Left kidney (tissue), 8 donors: ENCODE measurements at places on chromosomes 13 and 19. TPM values are rescaled to one million over a fixed set of nuclear protein-coding genes. Genes with fewer than 3 reads are reported as not detected.

DNA sequence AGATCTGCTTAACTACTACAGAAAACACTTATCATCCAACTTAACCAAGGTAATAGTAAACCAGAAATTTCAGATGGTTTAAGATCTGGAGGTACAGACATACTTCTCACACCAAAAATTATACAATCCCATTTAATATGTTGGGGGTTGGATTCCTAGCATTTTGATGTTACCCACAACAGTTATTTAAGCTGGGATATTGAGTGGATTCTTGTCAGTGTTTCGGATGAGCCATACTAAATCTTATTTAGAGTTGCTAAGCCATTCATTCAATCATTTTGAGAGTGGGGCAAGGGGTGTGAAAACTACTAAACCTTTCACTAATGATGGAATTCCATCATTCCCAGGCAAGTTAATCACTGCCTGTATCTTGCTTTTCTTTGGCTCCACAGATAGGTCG is 40.6 kb downstream of the KATNAL1 start:
- no peak for DNase-seq

DNA sequence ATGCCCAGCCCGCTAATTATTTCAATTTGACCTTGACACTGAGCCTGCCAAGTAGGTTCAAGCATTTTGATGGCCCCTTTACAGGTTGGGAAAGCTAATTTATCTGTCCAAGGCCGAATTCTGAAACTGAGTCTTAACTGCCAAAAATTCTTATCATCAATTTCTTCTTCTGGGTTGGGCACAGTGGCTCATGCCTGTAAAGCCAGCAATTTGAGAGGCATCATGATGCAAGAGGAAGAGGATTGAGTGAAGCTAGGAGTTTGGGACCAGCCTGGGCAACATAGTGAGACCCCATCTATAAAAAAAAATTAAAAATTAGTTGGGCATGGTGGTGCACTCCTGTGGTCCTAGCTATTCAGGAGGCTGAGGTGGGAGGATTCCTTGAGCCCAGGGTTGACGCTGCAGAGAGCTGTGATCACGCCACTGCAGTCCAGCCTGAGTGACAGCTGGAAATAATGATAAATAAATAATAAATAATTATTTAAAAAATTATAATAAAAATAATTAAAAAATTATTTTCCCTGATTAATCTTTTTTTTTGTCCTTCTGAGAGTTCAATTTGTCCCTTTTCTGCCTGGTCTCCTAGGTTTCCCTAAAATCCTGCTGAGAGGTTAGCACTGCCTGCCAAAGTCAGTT is 1.3 kb upstream of the LDLR start:
- DNase-seq = no peak

GRCh38 chr19:48933382-48933932 is at the start of gene DHDH:
Gene DHDH, plus strand, starts transcription at chr19:48933699. Its CDS starts 23 bp downstream, at chr19:48933722.
- DNase-seq = peak; percentile 81

DNA sequence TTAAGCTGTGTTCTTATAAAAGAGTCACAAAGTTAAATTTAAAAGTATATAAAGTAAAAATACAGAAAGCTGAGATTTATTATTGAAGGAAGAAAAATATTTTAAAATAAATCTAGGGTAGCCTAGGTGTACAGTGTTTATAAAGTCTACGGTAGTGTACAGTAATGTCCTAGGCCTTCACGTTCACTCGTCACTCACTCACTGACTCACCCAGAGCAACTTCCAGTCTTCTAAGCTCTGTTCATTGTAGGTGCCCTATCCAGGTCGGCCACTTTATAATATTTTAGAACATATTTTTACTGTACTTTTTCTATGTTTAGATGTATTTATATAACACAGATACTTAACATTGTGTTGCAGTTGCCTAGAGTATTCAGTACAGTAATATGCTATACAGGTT is 47.4 kb downstream of the NDFIP2 start:
- DNase-seq = no peak

GRCh38 chr13:95559100-95559499 is 6.6 kb downstream of the CLDN10 start:
- no peak for DNase-seq

DNA sequence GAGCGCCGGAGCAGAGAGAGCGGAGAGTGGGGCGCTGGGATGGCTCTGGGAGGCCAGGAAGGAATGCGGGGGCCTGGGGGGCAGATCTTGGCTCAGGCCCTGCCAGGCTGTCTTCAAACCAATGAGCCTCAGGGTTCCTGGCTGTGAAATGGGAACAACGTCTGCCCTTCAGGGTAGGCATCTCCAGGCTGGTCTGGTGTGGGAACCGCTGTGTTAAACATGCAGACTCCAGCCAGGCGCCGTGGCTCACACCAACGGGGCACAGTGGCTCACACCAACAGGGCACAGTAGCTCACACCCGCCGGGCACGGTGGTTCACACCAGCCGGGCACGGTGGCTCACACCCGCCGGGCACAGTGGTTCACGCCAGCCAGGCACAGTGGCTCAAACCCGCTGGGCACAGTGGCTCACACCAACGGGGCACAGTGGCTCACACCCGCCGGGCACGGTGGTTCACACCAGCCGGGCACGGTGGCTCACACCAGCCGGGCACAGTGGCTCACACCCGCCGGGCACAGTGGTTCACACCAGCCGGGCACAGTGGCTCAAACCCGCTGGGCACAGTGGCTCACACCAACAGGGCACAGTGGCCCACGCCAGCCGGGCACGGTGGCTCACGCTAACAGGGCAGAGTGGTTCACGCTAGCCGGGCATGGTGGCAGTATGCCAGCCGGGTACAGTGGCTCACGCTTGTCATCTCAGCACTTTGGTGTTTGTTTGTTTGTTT is 40.1 kb downstream of the EFNA2 start:
- DNase-seq = no peak

DNA sequence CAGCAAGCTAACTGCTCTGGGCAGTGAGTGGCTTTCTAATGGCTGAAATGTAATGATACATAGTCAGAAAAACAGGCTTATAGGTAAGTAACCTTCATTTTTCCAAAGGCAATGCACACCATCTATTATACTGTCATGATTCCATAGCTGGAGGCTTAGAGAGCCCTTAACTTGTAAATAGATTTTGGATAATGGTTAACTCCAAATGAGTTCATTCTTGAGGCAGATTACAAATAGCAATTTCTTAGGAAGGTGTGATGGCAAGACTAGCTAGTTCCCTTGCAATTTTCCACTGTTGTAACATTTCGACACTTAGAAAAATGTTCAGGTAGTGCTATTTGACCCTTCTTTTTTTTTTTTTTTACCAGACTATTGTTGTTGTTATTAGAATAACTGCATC is 789.8 kb upstream of the PCDH9 start:
- no peak for DNase-seq

- no peak for DNase-seq
Observed at GRCh38 chr19:53019684-53020083, 6.0 kb downstream of the ERVV-1 start.

Gene PRR12
- polyA plus RNA-seq = 20.7 TPM

GRCh38 chr19:46000491-46001246 is 5.4 kb downstream of the CCDC61 start:
- DNase-seq = no peak

Gene CYSLTR2
- 0.37 TPM for polyA plus RNA-seq

Gene CCDC70
- polyA plus RNA-seq = not detected

DNA sequence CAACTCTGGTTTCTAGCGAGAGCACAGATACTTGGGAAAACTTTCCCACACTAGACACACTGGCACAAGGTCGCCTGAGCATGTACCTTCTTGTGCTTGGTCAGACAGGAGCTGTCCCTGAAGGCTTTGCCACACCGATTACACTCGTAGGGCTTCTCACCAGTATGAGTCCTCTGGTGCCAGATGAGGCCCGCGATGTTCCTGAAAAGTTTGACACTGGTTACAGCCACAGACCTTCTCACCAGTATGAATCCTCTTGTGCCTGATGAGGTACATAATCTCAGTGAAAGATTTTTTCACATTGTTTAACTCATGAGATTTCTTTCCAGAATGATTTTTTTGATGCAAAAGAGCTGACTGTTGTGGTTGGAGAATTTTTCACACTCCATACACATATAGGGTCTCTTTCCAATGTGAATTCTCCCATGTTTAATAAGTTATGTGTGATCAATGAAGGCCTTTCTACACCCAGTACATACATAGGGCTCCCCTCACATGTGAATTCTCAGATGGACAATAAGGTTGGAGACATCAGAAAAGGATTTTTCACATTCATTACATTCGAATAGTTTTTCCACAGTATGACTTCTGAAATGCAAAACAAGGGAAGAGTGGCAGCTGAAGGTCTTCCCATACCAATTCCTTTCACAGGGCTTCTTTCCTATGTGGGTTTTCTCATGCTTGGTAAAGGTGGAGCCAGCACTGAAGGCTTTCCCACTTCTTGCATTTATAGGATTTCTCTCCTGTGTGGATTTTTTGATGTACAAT is 9.9 kb upstream of the ZSCAN18 start:
- no peak for DNase-seq

- DNase-seq = peak; percentile 38
Observed at GRCh38 chr13:104286566-104287290, 1220.5 kb upstream of the SLC10A2 start.

DNA sequence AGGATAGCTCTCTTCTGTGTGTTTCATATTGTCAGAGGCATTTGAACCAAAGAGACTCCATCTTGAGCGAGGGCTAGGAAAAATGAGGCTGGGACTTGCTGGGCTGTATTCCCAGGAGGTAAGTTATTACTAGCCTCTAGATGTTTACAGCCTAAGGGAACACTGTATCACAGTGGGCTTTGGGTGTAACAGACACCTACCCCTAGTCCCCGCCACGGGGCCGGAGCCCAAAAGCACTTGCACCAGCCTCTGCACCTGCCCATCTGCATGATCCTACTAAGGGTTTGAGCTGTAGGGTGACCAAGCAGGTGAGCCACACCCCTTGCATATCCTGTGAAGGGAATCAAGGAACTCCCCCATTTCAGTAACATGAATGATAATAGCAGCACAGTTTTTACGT is 1972.2 kb downstream of the OLFM4 start:
- DNase-seq = no peak

DNA sequence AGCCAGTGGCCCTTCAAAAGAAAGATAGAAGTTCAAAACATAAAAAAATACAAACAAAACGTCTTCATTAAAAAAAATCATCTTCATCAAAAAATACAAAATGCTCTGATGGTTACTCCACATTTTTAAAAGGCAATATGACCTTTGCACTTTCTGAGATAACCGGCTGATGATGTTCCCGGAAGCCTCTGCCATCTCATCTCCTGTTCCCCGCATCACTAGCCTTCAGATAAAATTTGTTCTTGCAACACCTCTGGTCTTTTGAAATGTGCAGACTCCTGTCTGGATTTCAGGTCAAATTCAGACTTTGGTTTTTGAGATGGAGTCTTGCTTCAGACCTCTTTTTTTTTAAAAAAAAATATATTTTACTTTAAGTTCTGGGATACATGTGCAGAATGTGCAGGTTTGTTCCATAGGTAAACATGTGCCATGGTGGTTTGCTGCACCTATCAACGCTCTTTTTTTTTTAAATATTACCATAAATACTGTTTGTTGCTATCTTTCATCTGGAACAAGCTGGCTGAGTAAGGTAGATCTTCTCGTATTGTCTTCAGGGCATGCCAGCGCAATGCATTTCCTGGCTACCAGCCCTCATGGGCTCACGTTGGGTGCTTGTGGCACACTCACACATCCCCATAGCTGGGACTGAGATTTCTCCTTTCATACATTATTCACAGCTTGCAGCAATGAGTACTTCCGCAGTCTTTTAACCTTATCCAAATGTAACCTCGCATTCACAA is 418.9 kb upstream of the ARGLU1 start:
- no peak for DNase-seq

Gene FAM216B
- polyA plus RNA-seq = not detected

Gene ZNF814
- polyA plus RNA-seq = 88.9 TPM

Gene TSPAN16
- polyA plus RNA-seq = not detected

Gene HIPK4
- 0.20 TPM for polyA plus RNA-seq

- DNase-seq = no peak
Observed at GRCh38 chr19:35318679-35319448, 10.1 kb upstream of the CD22 start.

GRCh38 chr19:46614114-46614722 is 10.7 kb downstream of the PTGIR start:
- DNase-seq = peak; percentile 77
